ENCODE measurements at places on chromosomes 12 and 14.

GRCh38 chr14:105281371-105282097 is 19.3 kb downstream of the BRF1 start:
- peak; percentile 30 for DNase-seq

- no peak for DNase-seq
Measured at GRCh38 chr14:50362764-50363713, 33.6 kb downstream of the CDKL1 start.

- DNase-seq, result peak; percentile 14
Measured at GRCh38 chr12:116015525-116015924, 262.0 kb downstream of the MED13L start.

GRCh38 chr14:68808696-68809480 is 16.0 kb upstream of the ZFP36L1 start:
- DNase-seq, result no peak

Data from RCC 7860 (cell line).